ENCODE measurements at places on chromosomes 3 and 15.

- DNase-seq = no peak
Measured at GRCh38 chr3:143206955-143207337, 87.4 kb downstream of the CHST2 start.

DNA sequence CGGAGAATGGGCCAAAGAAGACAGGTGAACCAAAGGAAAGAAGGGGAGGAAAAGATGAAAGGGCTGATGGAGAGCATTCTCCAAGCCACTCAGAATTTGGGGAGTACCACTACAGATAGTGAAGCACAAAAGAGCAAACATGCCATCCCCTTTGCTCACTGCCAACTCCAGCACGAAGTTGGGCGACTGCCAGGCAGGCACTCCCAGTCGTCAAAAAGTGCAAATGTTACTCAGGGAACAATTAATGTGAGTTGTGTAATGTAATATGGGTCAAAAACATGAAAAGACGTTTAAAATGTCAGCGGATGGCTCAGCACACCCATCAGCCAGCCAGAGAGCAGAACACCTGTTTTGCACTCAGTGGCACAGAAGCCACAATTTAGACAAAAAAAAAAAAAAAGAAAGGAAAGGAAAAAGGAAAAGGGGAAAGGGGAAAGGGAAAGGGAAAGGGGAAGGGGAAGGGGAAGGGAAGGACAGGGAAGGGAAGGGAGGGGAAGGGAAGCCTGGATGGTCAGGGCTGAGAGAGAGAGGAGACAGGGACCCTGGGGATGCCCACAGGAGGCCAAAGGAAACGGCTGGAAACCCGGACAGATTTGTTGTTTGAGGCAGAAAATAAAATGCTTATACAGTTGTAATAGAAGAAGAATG lies 82.7 kb downstream of the COL8A1 start:
- DNase-seq = no peak

GRCh38 chr3:24192469-24193056 lies 247.5 kb downstream of the NR1D2 start:
- no peak for DNase-seq

DNA sequence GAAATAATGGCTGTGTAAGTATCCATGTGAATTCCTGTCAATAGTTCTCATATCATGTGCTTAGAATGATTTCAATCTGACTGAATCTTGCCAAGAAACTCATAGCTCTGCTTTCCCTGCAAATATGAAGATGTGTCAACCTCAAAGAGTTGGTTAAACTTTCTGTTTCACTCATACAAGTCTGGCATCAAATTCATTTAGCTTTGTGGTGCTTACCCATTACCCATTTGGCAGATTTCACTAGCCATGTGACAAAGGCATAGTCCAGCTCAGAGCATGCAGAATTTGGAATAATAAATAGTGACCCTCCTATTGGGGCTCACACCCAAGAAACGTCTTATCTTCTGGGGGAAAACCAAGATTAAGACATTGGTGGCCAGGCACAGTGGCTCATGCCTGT lies 256.6 kb upstream of the TPRG1 start:
- no peak for DNase-seq

DNA sequence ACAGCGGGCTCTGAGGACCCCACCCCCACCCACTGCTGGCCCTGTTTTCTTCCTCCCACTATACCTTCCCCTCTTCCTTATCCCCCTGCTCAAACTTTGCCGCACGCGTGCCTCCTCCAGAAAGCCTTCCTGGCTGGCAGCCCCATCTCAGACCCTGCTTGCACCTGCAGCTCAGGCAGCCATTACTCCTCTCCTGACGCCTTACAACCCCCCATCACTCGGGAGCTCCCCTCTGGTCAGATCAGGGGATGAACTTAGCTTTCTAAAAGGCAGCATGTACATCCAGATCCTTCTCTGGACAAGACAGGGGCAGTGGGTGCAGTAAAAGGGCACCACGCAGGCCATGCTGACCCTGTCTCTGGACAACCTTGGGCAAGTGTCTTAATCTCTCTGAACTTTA lies 94.5 kb downstream of the SEC22A start:
- no peak for DNase-seq

DNA sequence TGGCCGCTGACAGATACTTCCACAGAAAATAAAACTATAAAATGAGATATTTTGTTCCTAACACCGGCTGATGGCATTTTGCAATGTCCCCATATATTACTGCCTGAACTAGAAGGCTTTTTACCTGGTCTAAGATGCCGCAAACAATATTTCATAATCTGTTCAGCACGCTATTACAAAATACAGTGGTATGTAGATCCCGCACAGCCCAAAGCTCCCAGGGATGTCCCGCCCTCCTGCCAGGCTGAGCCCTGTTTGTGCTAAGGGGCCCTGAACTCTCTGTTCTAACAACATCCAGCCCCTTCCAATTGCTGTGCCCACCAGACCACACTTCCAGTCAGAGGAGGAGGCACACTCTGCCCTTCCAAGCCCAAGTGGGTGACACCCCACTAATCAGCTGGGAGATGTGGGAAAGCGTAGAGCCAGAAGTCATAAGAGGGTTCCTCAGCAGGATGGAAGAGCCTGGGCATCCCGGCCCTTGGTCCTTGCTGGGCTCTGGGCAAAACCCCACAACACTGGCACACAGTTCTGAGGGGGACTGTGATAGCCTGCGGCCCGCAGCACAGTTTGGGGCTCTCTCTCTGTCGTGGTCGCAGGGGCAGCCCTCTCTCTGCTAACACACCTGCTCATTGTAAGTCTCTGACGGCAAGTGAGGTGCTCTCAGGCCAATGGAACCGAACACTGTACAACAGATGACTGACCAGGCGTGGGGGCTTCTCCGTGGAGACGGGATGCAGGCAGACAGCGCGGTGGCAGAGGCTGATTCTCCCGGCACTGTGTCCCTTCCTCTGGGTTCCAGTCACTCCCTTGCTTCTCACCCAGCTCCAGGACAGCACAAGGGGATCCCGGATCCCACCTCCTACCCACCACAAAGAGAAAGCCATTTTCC lies 55.2 kb downstream of the PCSK6 start:
- DNase-seq = no peak

DNA sequence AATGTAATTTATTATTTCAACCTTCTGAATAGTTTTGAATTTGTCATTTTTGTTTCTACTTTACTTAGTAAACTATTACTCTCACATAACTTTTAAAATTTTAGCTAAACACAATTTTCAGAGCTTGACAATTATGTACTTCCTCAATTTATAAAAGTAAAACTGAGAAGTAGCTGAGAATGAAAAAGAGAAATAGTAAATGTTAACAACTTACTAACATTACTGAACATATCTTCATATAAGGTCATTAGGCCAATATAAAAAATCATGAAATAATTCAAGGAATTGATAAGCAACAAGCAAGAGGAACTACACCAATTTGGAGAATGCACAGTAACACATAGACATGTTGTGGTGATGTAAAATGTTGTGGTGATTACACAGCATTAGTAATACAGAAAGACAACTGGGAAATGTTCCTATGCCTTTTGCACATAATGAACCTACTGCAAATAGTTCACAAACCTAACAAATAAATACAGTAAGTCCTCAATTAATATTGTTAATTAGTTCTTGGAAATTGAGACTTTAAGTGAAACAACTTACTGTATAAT lies 137.9 kb downstream of the CBLB start:
- no peak for DNase-seq

DNA sequence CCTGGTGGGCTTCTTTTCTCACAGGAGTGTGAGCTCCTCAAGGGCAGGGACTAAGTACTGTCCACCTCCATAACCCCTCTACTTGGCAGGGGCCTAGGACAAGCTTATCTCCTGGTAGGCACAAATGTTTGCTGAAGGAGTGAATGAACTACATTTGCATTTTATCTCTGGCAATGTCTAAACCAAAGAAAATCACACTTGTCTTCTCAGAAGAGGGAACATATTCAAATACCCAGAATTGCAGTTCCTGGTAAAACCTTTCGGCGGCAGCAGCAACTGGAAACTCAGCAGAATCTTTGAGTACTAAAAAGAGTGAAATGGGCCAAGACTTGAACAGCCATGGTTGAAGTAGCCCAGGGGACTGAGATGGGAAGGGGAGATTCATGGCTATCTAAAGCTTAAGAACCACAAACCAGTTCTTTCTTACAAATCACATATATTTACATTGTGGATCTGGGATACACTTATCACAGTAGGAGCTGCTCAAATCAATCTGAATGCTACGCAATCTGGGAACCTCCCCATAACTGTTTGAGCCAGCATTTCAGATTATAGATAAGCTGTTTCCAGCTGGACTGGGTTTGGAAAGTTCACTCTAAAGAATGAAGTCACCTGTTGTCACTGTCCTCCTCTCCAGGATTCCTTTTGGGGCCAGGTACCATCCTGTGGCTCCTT lies 18.7 kb upstream of the PTPN9 start:
- DNase-seq = no peak

GRCh38 chr3:25412269-25412668 lies 15.8 kb upstream of the RARB start:
- DNase-seq = no peak

Data from fibroblast of skin of left quadriceps (primary cell).